ENCODE measurements at places on chromosomes 6 and 20.

DNA sequence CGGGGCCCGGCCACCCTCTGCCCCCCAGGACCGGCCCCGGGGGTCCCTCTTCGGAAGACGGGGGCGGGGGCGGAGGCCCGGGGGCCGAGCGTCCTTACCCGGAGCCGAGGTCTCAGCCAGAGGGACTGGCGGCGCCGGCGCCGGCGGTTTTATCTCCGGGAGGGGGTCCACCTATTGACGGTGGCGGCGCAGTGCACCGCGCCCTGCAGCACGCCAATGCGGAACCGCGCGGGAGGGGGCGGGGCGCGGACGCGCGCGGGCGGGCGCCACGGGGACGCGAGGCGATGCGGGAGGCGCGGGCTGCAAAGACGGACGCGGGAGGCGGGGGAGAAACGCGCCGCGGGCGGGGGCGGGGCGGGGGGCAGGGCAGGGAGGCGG lies at the start of gene EEF1A2:
Gene EEF1A2 (minus strand): TSS at position 124 of the 378 bp plus-strand sequence. CDS start 1,320 bp downstream, outside the sequence.
- no peak for DNase-seq

DNA sequence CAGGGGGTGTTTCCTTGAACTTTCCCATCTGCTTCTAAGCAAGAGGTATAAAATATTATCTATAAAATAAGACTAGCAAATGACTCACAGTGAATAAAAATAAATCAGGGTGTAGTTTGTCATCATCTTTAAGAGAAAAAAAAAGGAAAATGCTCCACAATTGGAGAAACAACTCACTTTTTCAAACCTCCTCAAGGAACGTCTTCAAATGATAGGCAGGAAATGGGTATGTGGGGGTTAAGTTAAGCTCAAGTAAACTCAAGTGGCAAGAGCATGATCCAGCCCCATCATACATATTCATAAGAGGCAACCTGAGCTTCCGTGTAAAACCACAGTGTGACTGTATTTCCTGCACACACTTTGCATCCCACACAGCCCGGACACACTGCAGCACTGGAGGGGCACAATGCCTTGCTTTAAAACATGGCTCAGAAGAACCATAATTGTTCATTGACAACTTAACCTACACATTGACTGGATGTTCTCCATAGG lies 58.5 kb upstream of the CEP85L start:
- no peak for DNase-seq

GRCh38 chr6:128370072-128370471 lies 150.3 kb downstream of the PTPRK start:
- no peak for DNase-seq

GRCh38 chr6:109772883-109773431 lies 81.9 kb downstream of the FIG4 start:
- DNase-seq, result no peak

GRCh38 chr6:106324726-106325335 lies 729 bp downstream of the ATG5 start:
- no peak for DNase-seq

- DNase-seq, result peak; percentile 26
These were observed 57.5 kb downstream of the LIN28B start for GRCh38 chr6:105014448-105014847.

- DNase-seq, result no peak
These were observed 49.9 kb upstream of the GTSF1L start for GRCh38 chr20:43776691-43777090.

GRCh38 chr6:4603291-4603690 lies 172.9 kb upstream of the CDYL start:
- peak; percentile 56 for DNase-seq

GRCh38 chr20:63128956-63129355 lies 87.0 kb downstream of the YTHDF1 start:
- no peak for DNase-seq

GRCh38 chr6:17892097-17892686 lies 95.2 kb downstream of the KIF13A start:
- DNase-seq, result no peak

Measured in ELF-1 (cell line).